ENCODE measurements at places on chromosomes 4 and X. TPM values are rescaled to one million over a fixed set of nuclear protein-coding genes. Genes with fewer than 3 reads are reported as not detected.

NWD2 gene
- not detected for total RNA-seq

LUZP4 gene
- not detected for total RNA-seq

MAGEA11 gene
- total RNA-seq, result not detected

AFAP1 gene
- total RNA-seq, result 16.3 TPM

SH3D19 gene
- total RNA-seq, result 18.3 TPM

ATXN3L gene
- not detected for total RNA-seq

TCEAL5 gene
- 0.78 TPM for total RNA-seq

TXK gene
- 0.67 TPM for total RNA-seq

HPSE gene
- 0.06 TPM for total RNA-seq

NRK gene
- 0.53 TPM for total RNA-seq

SCML2 gene
- 6.1 TPM for total RNA-seq

Data from cardiac muscle cell (in vitro differentiated cells and primary cell).